ENCODE measurements at places on chromosomes 5 and 9. TPM values are rescaled to one million over a fixed set of nuclear protein-coding genes. Genes with fewer than 3 reads are reported as not detected.

DNA sequence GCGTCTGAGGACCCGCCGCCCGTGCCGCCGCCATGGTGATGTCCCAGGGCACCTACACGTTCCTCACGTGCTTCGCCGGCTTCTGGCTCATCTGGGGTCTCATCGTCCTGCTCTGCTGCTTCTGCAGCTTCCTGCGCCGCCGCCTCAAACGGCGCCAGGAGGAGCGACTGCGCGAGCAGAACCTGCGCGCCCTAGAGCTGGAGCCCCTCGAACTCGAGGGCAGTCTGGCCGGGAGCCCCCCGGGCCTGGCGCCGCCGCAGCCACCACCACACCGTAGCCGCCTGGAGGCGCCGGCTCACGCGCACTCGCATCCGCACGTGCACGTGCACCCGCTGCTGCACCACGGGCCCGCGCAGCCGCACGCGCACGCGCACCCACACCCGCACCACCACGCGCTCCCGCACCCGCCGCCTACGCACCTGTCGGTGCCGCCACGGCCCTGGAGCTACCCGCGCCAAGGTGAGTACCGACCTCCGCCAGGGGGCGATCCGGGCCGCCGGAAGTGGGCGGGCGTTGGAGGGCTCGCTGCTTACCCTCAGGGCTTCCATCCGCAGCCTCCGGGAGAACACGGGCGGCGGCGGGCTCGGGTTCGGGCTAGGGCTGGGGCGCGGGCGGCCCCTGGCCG is 8.5 kb downstream of the PRR7 start:
- DNase-seq = peak; percentile 83

- no peak for DNase-seq
Measured at GRCh38 chr5:2732850-2733249, 18.6 kb downstream of the IRX2 start.

GRCh38 chr5:72634444-72634843 is 127.2 kb upstream of the ZNF366 start:
- no peak for DNase-seq

DNA sequence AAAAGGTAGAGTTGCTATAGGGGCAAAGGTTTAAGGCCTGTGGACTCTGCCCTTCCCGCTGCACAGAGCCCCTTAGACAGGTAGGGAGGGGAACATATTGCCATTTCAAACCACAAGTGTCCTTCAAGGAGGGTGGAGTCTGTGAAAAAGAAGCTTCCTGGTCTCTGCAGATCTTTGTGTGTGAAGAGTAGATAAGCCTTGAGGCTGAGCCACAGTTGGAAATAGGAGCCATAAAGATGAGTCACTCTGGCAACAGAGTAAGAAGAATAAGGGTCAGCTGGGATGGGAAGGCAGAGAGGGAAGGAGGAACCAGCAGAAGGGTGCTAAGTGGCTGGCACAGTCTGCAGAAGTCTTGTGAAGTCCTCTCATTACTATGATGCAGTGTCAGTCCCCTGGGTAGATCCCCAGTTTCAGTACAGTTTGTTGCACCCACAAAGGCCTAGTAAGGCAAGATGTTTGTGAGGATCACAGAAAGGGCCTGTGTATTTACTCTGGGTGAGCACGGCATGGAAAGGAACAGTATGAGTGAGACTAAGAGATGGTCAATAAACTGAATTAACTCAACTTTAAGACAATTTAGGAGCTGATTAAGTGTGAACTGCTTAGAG is 18.1 kb downstream of the GRXCR2 start:
- peak; percentile 17 for DNase-seq

DNA sequence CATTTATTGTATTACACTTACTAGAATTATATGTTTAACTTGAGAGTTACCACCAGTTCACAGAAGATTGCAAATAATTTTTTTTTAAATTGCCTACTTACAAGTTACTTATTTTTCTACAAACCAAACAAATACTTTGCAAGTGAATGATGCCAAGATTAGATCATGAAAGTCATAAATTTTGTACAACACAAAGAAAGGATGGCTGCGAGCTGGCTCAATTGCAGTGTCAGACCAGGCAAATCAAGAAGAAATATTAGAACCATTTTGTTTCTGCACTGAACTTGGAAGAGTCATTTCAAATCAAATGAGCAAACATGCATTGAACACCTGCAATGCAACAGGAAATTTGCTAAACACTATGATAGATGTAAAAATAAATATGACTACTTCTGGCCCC is 97.3 kb downstream of the PLCXD3 start:
- no peak for DNase-seq

DNA sequence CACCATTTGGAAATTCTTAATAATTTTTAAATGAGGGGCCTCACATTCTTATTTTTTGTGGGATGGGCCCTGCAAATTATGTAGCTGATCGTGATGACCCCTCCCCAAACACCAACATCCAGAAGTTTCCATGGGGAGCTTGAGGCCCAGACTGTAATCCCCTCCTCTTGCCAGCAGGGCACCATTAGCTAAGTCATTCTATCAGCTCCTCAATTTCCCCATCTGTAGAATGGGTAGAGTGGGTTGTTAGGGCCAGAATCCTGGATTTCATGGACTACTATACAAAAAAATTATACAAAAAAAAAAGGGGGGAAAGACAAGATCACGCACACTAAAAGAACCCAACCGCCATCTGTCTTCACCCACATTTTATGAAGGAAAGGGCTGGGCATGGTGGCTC is 38.4 kb downstream of the SHB start:
- DNase-seq = no peak

DNA sequence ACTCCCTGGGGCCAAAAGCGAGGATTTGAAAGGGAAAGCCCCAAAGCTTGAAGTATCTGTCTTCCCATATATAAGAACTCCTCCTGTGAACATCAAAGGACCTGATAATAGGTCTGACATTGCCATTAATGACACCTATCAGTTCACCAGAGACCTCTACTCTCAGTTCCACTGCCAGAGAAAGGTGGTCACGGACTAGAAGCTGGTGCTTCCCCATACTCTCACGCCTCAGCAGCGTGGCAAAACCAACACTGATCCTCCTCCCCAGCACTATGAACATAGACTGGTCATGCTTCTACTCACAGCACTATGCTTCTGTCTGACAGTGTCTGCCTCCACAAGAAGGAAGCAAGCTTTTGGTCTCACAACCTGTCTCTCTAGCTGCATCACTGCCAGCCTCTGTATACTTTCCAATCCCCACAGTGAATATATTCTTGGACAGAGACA is 37.9 kb downstream of the NRG2 start:
- no peak for DNase-seq

DNA sequence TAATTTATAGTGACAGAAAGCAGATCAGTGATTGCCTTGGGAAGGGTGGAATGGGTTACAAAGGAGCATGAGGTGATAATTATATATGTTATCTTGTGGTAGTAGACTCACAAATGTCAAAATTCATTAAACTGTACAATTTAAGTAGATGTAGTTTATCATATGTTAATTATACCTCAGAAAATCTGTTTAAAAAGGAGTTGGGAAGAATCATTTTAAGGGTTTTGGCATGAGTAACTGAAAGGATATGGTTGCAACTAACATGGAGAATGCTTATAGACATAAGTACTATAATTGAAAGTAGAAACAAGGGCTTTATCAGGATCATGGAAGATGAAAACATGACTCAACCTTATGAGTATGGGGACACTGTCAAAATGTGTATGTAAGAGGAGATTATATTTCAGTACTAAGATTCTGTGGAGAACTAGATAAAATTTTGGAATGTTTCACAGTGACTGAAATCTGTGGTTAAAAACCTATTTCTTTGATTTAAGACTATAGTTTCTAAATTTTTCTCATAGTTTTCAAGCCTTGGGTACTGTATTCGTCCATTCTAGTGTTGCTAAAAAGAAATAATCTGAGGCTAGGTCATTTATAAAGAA is 73.3 kb downstream of the FCHO2 start:
- DNase-seq = no peak

DNA sequence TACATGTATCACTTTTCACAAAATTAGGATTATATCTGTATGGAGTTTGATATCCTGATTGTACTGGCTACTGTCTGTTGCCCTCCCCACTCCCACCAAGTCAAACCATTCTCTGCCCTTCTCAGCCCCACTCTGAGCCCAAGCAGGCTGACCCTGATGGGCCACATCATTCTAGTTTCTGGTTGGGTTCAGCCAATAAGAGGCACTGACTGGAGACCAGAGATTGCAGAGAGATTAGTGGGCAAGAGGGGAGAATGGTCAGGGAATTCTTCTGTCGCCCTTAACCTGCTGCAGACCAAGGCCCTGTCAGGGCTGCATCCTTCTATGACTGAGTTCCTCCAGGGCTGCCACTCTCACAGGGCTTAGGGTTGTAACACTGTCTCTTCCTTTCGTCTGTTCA is 2.7 kb downstream of the HSPB3 start:
- peak; percentile 23 for DNase-seq

DNA sequence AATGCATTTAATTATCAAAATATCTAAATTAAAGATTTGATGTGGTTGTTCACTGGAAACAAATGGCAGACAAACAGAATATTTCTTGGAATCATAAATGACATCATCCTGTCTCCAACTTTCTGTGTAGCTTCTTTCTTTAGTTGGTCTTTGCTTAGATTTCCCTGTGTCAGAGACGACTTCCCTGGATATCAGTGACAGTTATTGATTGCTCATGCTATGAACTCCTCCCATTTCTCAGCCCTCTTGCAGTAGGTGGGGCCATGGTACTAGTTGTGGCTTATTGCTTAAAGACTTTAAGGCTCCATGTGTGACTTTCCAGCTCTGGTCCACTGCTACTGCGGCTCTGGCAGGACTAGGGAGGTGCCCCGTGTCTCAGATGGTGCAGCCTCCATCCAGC is 592.6 kb downstream of the MTRR start:
- no peak for DNase-seq

- DNase-seq = no peak
Measured at GRCh38 chr9:75669721-75670120, 220.8 kb upstream of the PCSK5 start.

DNA sequence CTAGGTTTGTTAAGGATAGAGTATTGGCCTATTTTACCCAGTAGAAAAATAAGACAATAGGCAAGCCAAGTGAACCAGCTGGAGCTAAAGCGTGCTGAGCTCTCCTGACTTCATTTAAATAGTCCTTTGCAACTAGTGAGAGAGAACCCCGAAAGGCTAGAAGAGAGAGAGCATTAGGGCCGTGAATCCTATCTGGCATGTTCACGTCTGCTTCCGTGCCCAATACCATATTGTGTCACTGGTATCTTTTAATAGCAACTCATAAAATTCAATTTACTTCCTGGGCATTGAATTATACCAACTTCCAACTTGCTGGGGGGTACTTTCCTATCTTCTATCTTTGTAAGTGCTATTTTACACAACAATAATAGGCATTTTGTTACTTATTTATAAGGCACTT is 13.8 kb downstream of the DNAJC18 start:
- no peak for DNase-seq

DNA sequence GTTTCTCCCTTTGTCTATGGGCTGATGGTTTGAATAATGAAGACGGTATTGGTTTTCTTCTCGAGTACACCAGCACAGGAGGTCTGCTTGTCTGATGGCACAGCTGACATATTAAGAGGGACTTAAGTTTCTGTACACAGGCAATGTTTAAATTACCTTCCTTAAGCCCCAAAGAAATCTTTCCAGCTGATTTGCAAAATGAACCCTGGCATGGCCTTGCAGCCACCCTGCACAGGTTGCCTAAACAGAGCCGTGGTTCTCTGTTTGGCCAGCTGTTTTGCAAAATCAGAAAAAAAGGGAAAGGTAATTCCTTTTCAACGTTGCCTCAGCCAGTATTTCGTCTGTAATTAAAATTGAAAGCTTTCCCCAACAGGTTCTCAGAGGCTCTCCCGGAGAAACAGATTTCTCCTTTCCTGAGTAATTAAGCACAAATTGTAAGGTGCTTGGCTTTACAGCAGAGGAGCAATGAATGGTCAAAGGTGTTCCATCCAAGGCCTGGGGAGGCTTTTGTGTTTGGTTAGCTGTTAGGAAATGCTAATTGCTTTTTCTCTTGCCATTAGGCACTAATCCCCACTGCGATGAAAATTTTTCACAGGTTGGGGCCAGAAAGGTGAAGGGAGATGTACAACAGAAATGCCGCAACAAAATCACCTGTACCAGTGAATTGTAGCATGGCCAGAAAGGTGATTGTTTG is 138.9 kb downstream of the RASEF start:
- DNase-seq = no peak

DNA sequence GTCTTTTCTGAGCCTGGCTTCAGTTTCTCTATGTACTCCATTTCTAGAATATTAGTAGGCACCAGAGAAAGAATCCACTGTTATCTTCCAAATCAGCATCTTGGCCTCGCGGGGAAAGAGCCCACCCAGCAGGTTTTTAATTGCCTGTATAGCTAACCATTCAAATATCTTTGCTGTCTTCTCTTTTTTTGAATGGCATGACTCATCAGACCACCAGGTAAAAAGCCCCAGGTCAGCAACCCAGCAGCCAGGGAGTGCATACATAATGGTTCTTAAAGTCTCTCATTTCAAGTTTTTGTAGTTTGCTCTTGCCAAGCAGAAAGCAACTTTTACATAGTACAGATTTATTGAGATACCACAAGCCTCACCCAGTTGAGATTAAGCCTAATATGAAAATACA is 50.7 kb downstream of the TMEM167A start:
- DNase-seq = no peak

- peak; percentile 41 for DNase-seq
Measured at GRCh38 chr5:133245191-133246052, 193.6 kb downstream of the HSPA4 start.

- peak; percentile 62 for DNase-seq
Measured at GRCh38 chr5:111781200-111781599, 24.2 kb upstream of the NREP start.

GRCh38 chr9:6877671-6878161 is 119.9 kb downstream of the KDM4C start:
- no peak for DNase-seq

DNA sequence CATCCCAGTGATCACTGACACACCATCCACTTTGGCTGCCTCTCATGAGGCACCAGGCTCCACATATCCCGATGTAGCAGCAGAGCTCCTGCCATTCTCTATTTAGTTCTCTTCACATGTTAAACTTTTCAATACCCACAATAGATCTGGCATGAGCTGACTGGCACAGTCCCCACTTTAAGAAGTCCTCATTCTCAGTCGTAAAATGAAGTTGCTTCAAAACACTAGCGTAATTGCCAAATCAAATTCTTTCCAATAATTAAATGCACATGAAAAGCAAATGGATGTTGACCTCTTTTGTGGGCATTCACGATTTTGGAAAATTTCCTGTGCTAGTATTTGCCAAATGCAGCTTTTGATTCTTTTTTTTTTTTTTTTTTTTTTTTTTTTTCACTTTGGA is 32.4 kb downstream of the HAPLN1 start:
- DNase-seq = no peak

GRCh38 chr5:6903934-6904333 is 190.7 kb downstream of the TENT4A start:
- no peak for DNase-seq

The CMBL gene
- 24.1 TPM for total RNA-seq

The GPR150 gene
- 0.09 TPM for total RNA-seq

The LPCAT1 gene
- total RNA-seq = 23.6 TPM

The TMEM174 gene
- total RNA-seq = not detected

The NSG2 gene
- total RNA-seq = 0.18 TPM

The PCDHA11 gene
- 0.09 TPM for total RNA-seq

The SMARCA2 gene
- 78.4 TPM for total RNA-seq

The GLIPR2 gene
- 61.4 TPM for total RNA-seq

The FAM163B gene
- total RNA-seq = not detected

The ECM2 gene
- total RNA-seq = 16.0 TPM

The IL4 gene
- total RNA-seq = not detected

The AMBP gene
- 0.58 TPM for total RNA-seq

The SPATA31E1 gene
- not detected for total RNA-seq

The STING1 gene
- 19.3 TPM for total RNA-seq

All from muscle of leg (tissue), 16 donors.